Mucosa of gallbladder (tissue), 1 donor: ENCODE measurements at places on chromosomes 6 and 20. TPM values are rescaled to one million over a fixed set of nuclear protein-coding genes. Genes with fewer than 3 reads are reported as not detected.

- DNase-seq: no peak
Measured at GRCh38 chr6:143096403-143096802, 35.7 kb downstream of the AIG1 start.

- DNase-seq: no peak
Measured at GRCh38 chr6:159844737-159845645, 44.9 kb downstream of the PNLDC1 start.

DNA sequence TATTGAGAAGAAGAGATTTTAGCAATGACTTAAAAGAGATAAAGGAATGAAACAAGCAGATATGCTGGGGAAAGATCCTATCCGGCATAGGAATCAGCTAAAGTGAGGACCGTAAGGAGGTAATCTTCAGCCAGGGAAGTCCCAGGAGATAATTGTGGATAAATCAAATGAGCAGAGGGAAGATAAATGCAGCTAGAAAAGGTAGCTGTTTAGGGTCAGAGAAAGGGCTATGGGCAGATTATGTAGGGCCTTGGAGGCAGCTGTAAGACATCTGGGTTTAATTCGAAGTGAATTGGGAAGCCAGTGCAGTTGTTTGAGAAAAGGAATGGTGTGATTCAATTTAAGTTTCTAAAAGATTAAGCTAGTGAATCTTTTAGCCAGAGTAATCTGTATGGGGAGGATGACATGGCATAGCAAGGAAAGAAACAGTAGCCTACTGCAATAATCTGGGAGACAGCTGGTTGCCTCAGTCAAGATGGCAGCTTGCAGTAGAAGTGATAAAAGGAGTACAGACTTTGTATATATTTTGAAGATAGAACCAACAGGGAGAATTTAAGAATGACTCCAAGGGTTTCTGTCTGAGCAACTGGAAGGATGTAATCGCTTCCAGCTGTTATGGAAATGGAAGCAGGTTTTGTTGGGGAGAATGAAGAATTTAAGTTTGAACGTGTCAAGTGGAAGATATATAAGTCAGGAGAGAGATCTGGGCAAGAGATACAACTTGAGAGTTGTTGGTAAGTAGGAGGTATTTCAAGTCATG is 552.3 kb upstream of the FLRT3 start:
- DNase-seq: no peak

DNA sequence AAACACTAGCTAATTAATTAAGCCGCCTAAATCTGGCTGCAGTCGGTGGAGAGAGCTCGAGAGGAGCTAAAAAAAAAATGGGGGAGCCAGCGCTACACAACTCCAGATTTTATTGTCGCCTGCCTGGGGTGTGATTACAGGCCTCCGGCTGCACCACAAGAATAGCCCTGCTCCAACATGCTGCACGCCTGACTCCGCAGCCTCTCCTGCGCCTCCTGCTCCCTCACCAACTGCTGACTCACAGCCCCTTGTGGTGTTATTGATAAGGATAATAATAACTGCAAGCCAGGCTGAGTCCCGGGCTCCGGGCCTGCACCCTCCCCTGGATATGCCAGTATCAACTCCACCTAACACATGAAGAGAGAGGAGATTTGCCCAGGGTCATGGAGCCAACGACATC is 16.8 kb downstream of the SIRPA start:
- no peak for DNase-seq

Gene CALHM5
- 1.8 TPM for total RNA-seq

DNA sequence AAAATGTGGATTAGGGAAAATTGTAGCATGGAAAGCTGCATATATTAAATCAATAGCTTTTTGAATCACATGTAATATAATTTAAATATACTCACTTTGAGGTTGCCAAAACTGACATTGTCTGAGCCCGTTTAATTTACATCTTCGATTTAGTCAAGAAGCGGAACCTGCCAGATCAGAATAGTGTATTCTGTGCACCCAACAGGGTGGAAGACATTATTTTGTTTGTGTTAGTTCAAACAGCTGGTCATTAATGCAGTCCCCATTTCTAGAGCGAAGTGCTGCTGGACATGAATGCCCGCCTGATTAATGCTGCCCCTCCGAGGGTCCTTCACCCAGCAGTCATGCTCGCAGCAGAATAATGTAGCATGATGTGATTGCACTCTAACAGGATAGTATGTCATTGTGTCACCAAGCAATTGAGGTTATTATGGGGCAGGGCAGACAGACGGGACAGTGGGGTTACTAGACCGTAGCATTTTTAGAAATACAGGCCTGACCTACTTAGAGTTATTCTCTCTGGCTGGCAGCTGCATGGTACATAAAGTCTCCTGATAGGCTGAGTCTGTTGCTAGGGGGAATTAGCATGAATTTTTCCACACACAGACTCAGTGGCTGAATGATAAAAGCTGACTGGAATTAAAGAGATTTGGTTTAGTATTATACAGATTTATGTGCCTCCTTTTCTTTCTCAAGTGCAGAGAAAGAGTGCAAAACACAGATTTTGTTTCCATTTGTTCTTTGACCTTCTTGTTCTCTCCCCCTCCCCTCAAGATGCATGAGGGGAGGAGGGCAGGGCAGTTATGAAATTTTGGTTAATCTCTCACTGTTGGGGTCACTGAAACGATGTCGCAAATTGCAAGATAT is 147.1 kb downstream of the PRL start:
- DNase-seq: no peak

- DNase-seq: no peak
Measured at GRCh38 chr20:5171064-5171789, 44.4 kb downstream of the CDS2 start.

- DNase-seq: peak; percentile 55
Measured at GRCh38 chr6:158086504-158087223, 81.4 kb downstream of the SERAC1 start.

Gene WFDC5
- not detected for total RNA-seq

GRCh38 chr6:53464927-53465460 is 79.9 kb downstream of the GCLC start:
- peak; percentile 28 for DNase-seq

- no peak for DNase-seq
Measured at GRCh38 chr6:166543603-166544295, 42.7 kb downstream of the RAMACL start.

Gene ETV7
- total RNA-seq: 2.5 TPM

- DNase-seq: peak; percentile 82
Measured at GRCh38 chr6:31737991-31738979, 1.5 kb upstream of the MSH5 start.

- no peak for DNase-seq
Measured at GRCh38 chr6:54876365-54876764, 29.8 kb downstream of the FAM83B start.

GRCh38 chr6:107531868-107532267 is 42.0 kb downstream of the SOBP start:
- no peak for DNase-seq

Gene FOXF2
- total RNA-seq: 3.6 TPM

DNA sequence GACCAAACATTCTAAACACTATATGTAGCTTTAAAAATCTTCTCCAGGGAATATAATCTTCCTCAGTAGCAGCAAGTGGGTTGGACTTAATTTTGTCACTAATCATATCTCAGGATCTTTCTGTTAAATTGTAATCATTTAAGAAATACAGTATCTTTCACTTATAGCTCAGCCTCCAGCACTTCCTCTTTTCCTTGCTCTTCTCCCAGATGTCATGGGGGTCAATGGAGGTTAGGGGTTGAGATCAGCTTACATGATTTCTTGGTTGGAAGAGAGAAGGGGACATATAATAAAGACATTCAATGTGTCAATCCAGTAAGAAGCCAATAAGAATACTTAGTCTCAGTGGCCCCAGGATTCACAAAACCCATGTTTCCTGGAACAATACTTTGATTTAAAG is 15.7 kb upstream of the REPS1 start:
- no peak for DNase-seq

Gene KHDC1L
- total RNA-seq: not detected

Gene STK35
- total RNA-seq: 21.0 TPM

GRCh38 chr6:73006146-73006545 is 219.2 kb downstream of the KHDC1L start:
- no peak for DNase-seq

- DNase-seq: no peak
Measured at GRCh38 chr6:107564589-107564951, 74.7 kb downstream of the SOBP start.

Gene HACE1
- 9.5 TPM for total RNA-seq

Gene TFAP2C
- 2.1 TPM for total RNA-seq

GRCh38 chr6:129662406-129662766 is 47.6 kb downstream of the ARHGAP18 start:
- no peak for DNase-seq

Gene CCN2
- 315 TPM for total RNA-seq

- no peak for DNase-seq
Measured at GRCh38 chr6:1197309-1197708, 114.6 kb upstream of the FOXQ1 start.

- DNase-seq: no peak
Measured at GRCh38 chr6:66735106-66735890, 1028.3 kb upstream of the EYS start.

DNA sequence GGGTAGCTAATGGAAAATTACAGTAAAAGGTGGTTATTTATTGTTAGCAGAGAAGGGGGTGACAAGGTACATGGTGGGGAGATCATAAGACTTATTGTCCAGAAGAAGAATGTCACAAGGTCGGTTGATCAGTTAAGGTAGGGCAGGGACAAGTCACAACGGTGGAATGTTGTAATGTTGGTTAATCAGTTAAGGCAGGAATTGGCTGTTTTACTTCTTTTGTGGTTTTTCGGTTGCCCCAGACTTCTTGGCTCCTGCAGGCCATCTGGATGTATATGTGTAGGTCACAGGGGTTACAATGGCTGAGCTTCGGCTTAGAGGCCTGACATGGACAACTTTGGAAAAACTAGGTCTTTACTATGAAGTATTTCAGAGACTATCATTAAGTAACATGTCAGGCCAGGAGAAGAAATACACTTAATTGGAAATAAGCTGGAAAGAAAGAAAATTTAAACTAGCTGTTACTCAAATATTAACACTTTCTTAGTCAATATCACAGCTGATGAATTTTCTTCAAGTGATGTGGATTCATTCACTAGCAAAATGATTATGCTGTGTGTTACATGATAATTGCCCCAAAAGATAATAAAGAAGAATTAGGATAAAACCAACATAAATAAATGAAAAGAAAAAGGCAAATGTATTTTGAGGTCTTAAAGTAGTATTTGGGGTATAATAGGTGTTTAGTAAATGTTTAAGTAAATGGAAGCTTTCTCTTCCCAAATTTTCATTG is 4.4 kb downstream of the AIG1 start:
- DNase-seq: no peak

GRCh38 chr6:135990855-135991464 is 139.5 kb downstream of the PDE7B start:
- DNase-seq: no peak

Gene DEFB124
- 0.81 TPM for total RNA-seq

DNA sequence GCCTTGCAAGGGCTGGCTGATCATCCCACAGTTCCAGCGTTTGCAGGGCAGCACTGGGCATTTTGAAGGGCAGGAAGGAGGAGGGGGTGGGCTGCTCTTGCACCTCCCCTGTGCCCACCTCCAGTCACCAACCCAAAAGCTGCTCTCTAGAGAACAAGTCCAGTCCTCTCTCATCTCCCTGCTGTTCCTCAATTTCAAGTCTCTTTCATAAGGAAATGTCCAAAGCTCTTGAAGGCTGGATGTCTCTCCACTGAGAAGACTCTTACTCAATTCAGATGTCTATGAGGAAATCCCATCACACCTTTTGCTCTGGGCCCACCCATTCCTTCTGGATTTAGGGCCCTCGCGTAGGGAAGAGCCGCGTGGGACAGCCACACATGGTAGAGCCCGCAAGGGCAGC is 31.7 kb downstream of the WRNIP1 start:
- no peak for DNase-seq

DNA sequence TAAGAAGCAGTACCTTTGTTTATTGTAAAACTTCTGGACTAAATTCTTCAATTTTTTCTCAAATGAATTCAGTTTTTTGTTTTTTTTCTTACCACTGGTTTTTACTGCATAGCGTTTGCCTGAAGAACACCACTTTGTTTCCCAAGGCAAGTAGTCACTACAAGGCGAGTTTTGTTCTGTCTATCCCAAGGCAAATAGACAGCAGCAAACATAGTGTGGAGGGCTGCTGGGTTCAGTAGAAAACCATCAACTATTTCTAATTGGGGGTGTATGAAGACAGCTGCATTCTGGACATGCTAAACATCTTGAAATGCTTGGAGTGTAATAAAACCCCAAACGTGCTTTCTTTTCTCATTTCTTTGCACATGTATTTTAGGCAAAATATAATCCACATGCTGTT is 197.4 kb downstream of the ESR1 start:
- no peak for DNase-seq

DNA sequence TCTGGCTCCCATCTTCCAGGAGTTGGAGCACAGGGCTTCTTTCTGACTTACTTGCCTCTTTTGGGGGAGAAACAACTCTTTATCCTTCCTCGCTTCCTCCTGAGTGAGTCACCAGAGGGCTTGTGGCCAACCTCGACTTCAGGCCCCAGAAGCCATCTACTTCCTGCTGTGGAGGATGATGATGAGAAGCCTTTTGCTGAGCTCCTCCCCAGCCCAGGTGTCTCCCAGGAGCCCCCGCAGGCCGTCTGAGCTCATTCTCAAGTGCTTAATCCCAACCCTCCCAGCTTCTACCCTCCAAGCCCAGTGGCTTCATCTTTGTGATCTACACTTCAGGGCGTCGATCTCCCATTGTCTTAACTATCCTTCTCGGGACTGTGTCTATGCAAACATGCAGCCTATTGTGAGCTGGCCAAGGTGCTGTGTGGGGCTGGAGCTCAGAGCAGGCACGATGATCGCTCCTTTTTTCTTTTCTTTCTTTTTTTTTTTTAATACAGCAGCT is 27.9 kb downstream of the SDCBP2 start:
- peak; percentile 34 for DNase-seq

- no peak for DNase-seq
Measured at GRCh38 chr20:48380661-48381060, 447.1 kb downstream of the PREX1 start.

- no peak for DNase-seq
Measured at GRCh38 chr6:47407300-47408281, 70.0 kb upstream of the CD2AP start.

DNA sequence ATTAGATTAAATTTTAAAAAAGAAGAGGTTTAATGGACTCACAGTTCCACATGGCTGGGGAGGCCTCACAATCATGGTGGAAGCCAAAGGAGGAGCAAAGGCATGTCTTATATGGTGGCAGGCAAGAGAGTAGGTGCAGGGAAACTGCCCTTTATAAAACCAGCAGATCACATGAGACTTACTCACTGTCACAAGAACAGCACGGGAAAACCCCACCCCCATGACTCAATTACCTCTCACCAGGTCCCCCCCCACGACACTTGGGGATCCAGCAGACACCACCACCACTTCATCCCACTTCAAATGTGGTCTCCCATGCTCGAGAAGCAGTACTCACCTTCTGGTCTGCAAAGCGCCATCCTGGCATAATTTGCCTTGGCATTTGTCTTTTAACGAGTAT is 24.6 kb downstream of the MTFR2 start:
- no peak for DNase-seq

- DNase-seq: peak; percentile 21
Measured at GRCh38 chr20:14245368-14245970, 91.9 kb downstream of the FLRT3 start.

Gene STXBP5
- 23.0 TPM for total RNA-seq

DNA sequence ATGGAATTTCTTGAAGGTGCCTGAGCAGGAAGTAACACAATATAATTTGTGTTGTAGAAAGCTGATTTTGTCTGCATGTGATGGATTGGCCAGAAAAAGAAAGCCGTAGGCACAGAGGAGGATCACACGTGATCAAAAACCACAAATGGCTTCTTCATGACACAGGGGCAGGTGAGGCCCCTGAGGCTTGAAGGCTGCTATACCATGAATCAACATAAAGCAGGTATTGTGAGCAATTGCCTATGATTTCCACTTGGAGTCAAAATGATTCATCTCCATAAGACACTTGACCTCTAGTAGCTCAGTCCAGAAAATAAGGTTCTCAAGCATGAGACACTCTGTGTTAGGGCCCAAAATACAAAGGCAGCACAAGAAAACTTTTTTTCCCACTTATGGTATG is 42.4 kb upstream of the EYA4 start:
- DNase-seq: no peak
